Urinary bladder (tissue), 4 donors: ENCODE measurements at places on chromosomes 3 and 15.

GRCh38 chr3:189995129-189995528 lies 125.6 kb downstream of the P3H2 start:
- DNase-seq: no peak

DNA sequence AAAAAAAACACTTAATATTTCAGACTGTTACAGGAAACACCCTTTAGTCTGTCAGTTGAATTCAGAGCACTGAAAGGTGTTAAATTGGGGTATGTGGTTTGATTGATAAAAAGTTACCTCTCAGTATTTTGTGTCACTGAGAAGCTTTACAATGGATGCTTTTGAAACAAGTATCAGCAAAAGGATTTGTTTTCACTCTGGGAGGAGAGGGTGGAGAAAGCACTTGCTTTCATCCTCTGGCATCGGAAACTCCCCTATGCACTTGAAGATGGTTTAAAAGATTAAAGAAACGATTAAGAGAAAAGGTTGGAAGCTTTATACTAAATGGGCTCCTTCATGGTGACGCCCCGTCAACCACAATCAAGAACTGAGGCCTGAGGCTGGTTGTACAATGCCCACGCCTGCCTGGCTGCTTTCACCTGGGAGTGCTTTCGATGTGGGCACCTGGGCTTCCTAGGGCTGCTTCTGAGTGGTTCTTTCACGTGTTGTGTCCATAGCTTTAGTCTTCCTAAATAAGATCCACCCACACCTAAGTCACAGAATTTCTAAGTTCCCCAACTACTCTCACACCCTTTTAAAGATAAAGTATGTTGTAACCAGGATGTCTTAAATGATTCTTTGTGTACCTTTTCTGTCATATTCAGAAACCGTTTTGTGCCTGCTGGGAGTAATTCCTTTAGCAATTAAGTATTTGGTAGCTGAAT lies 17.9 kb downstream of the TMEM43 start:
- no peak for DNase-seq

DNA sequence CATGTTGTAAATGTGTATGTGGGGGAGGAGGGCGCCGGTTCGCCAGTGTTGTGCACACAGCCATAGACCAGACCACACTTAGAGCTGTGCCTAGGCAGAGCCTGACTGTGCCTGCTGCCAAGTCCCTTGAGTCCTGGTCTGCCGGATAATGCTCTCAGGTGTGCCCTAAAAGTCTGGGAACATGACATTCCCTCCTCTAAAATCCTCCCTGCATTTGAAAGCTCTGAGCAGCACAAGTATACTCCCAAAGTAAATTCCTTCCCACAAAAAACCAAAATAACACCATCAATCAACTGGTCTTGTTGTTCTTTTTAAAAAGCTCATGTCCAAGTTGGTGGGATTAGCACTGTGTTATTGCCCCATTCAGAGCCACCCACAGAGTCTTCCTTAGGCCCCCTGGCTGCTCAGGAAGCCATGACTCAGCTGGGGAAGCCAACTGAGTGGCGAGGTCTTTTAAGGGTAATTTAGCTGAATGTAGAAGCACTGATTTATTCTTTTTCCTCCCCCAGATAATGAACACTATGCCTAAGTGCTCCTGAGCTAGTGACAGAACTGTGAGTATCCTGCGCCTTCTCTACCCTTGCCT lies 147.8 kb upstream of the MCTP2 start:
- DNase-seq: no peak

DNA sequence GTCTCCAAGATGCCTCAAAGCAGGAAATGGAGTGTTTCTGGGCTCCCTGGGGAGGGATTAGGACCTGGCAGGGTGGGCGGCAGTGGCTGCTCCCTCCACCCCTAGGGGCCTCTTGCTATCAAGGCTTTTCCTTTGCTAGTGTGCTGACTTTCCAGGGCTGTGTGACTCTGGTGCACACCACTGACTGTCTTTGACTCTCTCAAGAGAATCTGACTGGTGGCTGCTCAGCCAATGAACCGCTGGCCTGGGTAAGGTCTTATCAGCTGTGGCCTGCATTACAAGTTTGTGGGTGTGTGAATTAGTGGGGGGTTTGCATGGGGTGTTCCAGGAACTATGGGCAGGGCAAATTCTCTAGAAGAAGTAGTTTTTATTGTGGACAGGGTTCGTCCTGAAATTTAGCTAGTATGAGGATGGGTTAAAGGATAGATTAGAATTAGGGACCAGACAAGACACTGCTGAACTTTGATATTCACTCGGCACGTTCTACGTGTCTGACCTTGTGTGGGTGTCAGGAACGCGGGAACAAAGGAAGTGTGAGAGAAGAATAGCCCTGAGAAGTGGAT lies 29.5 kb downstream of the SIAH2 start:
- DNase-seq: no peak

GRCh38 chr3:155554777-155555451 lies 190.0 kb downstream of the PLCH1 start:
- no peak for DNase-seq

GRCh38 chr3:131110087-131110486 lies 83.4 kb downstream of the NEK11 start:
- DNase-seq: no peak

DNA sequence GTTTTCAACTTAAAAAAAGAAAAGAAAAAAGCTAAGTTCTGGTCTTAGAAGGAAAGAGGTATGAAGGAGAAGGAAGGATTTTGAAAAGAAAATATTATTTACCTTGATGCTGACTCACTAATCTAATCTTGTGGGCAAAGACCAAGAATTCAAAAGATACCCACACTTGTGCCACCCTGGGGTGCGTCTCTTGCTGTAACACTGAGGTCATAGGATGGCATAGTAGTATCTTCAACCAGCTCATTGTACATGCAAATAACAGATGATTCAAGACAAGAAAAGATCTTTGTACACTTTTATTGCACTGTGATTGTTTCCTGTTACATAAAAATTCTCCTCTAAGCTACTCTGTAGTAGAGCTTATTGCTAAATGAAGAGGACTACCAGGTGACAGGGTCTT lies 17.3 kb downstream of the PLS1 start:
- no peak for DNase-seq

DNA sequence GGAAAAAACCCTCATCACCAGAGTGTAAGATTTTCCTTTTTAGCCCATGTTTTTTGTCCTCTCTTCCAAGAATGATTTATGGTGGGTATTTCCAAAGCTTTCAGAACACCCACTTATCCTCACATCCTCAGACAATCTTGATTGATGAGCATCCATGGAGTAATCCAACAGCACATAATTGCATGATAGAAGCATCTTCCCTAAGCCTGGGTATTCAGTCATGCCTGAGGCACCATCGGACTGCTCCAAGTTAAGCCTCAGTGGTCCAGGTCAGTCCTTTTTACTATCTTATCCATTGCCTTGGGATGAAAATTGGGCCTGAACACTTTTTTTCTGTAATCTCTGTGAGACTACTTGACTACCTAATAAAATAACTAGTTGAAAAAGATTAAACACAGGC lies 676.0 kb upstream of the SEMA6D start:
- DNase-seq: no peak

GRCh38 chr3:55622116-55622515 lies 135.0 kb upstream of the WNT5A start:
- DNase-seq: no peak

DNA sequence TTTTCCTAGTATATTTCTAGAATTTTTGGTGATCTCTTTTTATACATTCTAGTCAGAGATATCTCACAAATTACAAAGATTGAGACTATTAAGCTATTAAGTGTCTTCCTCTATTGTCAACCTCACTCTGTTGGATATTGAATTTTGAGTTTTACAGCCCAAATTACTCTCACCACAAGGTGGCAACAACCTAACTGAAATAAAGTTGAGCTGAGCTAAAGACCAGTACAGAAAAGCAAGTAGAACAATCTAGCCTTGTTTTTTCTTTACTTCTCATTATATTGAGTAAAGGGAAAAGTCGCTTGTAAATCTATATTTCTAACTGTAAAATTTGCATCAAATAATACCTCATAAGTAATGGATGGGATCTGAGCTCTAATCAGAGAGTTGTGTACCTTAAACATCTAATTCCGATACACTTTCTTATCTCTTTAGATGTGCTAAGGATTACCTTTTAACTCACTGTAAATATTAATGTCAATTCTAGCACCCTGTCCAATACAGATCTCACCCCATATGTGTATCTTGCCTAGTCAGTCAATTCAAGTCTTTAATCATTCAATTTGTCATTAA lies 13.6 kb upstream of the COMMD2 start:
- DNase-seq: no peak

GRCh38 chr3:52441772-52442332 lies 3.1 kb downstream of the SEMA3G start:
- no peak for DNase-seq

GRCh38 chr3:77446084-77446483 lies 406.2 kb downstream of the ROBO2 start:
- no peak for DNase-seq

DNA sequence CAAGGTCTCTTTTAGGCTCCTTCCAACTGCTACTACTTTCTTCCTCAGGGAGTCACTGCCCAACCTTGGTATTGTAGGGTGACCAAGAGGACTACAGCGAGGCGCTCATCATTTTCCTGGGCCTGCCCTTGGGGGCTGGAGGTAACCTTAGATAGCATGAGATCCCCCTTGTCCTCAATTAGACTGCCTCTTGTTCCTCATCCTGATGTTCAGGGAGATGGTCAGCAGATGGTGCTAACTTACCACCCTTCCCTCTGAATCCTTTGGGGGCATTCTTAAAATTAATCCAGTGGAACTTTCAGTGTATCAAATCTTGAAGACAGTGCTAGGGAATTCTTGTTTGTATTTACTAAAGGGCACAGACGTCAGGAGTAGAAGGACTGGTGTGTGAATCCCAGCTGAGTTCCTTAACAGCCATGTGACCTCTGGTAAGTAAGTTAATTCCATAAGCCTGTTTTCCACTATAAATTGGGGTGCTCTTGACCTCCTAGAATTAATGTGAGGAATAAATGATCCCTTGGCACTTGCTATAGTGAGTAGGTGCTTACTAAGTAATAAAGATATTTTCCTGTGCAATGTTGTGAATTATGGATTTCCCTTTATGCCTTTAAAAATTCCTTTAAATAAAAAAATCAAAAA lies 4.1 kb upstream of the CLPX start:
- peak; percentile 47 for DNase-seq

- DNase-seq: no peak
Observed at GRCh38 chr3:104388619-104389018, 978.1 kb upstream of the ALCAM start.

GRCh38 chr15:74381190-74381453 lies 13.7 kb upstream of the CYP11A1 start:
- no peak for DNase-seq

DNA sequence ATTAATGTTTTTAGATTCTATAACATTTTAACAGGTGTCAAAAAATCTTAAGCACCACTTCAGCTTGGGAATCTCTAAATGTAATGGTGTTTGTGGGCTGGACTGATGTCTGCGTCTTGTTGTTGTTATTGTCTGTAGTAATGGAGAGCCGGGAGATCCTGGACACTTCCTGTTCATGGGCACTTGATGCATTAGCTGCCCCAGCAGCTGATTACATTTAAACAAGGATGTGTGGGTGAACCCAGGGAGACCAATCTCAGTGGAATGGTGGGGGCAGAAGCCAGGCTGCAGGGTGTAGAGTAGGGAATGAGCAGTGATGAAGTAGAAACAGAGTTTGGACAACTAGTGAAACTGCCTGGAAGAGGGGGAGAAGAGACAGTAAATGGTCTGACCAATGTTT lies 7.8 kb downstream of the CCR5AS start:
- DNase-seq: no peak

GRCh38 chr3:195410546-195410945 lies 32.3 kb downstream of the ACAP2 start:
- DNase-seq: no peak

DNA sequence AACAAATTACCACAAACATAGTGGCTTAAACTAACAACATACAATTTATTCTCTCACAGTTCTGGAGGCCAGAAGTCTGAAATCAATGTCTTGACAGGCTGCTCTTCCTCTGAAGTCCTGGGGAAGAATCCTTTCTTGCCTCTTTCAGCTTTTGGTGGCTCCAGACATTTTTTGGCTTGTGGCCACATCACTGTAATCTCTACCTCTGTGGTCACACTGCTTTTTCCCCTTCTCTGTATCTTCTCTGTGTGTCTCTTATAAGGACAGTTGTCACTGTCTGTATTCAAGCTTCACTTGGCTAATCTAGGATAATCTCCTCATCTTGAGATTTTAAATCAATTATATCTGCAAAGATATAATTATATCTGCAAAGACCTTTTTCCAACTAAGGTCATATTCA lies 80.3 kb upstream of the ABHD2 start:
- DNase-seq: no peak

DNA sequence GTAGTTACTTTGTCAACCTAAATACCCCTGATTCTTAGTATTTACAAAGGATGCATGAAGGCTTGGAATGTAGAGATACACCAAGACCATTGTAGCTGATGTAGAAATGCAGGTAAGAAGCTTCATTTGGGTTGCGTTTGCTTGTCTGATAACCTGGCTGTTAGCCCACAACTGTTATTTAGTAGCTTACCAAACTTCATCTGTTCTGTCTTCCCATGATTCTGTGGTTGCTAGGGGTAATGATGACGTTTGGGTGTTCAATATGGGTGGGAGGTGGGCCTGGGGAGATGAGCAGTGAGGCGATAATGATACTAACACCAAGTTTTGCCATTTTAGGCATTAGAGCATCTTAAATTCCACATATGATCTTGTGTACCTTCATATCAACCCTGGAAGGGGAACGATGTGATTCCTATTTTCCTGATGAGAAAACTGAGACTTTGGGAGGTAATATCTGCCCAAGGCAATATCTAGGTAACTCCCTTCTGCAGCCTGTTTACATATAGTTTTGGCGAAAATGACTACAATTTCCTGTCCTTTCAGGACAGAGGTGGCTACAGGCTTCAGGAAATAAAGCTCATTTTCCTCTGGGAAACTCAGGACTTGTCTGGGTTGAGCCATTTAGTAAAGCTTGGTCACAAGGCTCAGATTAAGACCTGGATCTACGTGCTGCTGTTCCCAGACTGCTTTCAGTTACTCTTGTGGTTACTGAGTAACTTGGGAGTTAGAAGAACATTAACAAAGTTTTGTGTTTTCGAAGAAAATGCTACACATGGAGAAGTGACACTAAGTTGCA lies 26.8 kb downstream of the FNDC3B start:
- no peak for DNase-seq

- no peak for DNase-seq
Observed at GRCh38 chr3:82461049-82461889, 699.8 kb upstream of the GBE1 start.

GRCh38 chr3:188113756-188114155 lies 40.2 kb upstream of the LPP start:
- DNase-seq: no peak

DNA sequence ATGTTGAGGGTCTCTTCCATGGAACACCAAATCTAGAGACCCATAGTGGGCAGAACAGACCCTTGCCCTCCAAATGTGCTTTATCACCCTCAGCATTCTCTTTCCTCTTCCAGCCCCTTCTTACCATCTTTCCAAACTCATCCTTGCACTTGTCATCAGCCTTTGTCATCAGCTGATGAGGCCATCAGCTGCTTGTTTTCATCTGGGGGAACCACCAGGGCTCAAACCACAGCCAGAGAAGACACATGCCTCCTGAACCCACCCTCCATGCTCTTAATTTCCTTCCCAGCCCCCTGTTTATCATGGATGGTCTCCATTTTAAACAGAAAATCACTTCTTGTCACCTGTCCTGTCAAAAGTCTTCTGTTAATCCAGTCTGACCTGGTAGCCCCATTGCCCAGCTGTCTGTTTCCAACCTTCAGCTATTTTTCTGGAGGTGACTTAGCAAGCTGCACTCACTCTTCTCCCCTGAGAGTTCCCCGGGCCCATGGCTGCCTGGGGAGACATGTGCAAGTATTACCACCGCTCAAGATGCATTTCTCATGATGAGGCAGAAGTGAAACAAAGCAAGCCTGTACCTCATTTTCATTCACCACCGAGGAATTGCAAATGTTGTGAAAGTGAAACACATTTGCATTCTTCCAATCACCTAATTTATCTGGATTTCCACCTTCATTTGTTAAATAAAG lies 14.7 kb upstream of the SYNM start:
- no peak for DNase-seq
